ENCODE measurements at places on chromosomes 11 and 22. TPM values are rescaled to one million over a fixed set of nuclear protein-coding genes. Genes with fewer than 3 reads are reported as not detected.
A peak's percentile ranks its signal among the peaks of the same experiment; 100 is the strongest.

DNA sequence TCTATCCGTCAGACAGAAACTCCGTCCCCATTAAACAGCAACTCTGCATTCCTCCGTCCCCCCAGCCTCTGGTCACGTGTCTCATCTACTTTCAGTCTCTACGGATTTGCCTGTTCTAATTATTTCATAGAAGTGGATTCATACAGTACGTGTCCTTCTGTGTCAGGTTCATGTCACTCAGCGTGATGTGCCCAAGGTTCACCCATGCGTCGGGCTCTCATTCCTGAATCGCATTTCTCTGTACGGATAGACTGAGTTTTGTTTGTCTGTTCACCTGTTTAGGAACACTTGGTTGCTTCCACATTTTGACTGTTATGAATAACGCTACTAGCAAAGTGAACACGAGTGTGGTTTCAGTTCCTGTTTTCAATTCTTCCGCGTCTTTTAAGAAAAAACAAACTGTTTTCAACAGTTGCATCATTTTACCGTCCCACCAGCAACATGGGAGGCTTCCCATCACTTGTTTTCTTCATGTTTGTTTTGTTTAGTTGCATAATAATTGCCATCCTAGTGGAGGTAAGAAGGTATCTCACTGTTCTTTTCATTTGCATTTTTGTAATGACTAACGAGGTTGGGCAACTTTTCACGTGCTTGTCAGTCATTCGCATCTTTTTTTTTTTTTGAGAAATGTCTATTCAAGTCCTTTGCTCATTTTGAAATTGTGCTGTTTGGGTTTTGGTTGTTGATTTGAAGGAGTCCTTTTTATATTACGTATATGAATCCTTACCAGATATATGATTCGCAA lies 8.9 kb upstream of the NLRP6 start:
- peak; percentile 23 for DNase-seq
- H3K4me3 ChIP-seq: no peak overlapping the region
- peak overlapping the region; percentile 76 for H3K27ac ChIP-seq

- no peaks in the 10 kb centered on the region for H3K36me3 ChIP-seq
- no peak for DNase-seq
- no peak overlapping the region for H3K4me3 ChIP-seq
- H3K27ac ChIP-seq: no peak overlapping the region
- no peaks in the 10 kb centered on the region for H3K4me1 ChIP-seq
Observed at GRCh38 chr11:83222499-83222898, 29.0 kb downstream of the ANKRD42 start.

RIC3 gene
- 0.79 TPM for total RNA-seq

DNA sequence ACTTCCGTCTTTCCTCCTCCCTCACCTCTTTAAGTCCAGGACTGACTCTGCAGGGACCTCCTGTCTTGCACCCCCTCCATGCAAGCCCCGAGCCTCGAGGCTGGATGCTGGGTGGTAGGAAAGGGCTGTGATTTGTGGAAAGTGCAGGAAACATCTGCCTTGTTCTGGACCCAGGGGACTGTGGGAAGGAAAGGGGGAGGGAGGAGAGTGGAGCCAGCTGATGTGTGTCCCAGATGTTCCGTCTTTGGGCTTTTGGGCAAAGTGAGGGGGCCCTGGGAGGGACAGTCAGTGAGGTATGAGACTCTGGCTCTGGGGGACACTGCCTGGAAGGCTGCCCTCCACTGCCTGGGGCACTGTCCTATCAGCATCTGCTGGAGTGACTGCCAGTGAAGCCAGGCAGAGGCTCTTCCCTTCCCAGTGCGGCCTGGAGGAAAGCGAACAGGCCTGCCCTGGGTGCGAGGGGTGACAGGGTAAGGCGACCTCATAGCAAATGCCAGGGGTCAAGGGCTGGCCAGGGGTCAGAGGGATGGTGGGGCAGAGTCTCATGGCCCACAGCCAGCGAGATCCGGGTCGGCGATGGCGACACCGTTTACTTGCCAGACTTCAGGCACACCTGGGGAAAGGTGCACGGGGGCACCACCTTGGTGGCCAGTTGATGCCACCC lies 1.7 kb downstream of the MRGPRD start:
- no peaks in the 10 kb centered on the region for H3K27me3 ChIP-seq
- no peak overlapping the region for H3K27ac ChIP-seq
- DNase-seq: no peak
- no peaks in the 10 kb centered on the region for H3K4me1 ChIP-seq
- no peak overlapping the region for H3K4me3 ChIP-seq

- H3K4me3 ChIP-seq: no peak overlapping the region
- H3K27ac ChIP-seq: no peak overlapping the region
- no peaks in the 10 kb centered on the region for H3K27me3 ChIP-seq
Observed at GRCh38 chr11:107605061-107606006, 14.4 kb downstream of the ELMOD1 start.

DNA sequence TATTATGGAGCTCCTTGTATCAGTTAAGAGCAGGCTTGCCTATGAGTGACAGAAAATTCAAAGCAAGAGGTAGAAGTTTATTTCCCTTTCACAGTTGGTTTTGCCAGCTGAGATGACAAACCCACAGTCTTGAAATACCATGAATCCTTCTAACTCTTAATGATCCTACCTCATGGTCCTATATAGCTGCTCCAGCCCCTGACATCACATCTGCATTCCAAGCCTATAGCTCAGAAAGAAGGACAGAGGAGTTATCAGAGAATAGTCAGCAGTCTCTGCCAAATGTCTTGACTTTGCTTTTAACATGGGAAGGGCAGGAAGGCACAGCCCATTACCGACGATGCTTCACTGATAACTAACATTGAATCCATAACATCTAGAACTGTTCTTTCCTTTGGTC lies 76.2 kb downstream of the APIP start:
- H3K27ac ChIP-seq: no peak overlapping the region
- H3K27me3 ChIP-seq: no peaks in the 10 kb centered on the region
- no peaks in the 10 kb centered on the region for H3K4me1 ChIP-seq
- H3K4me3 ChIP-seq: no peak overlapping the region
- DNase-seq: no peak

- peak; percentile 70 for DNase-seq
- H3K27me3 ChIP-seq: no peaks in the 10 kb centered on the region
- no peaks in the 10 kb centered on the region for H3K36me3 ChIP-seq
- H3K27ac ChIP-seq: peak overlapping the region; percentile 19
- peaks cover 7% of the 10 kb centered on the region for H3K4me1 ChIP-seq
Observed at GRCh38 chr11:86571273-86571948, 101.0 kb downstream of the ME3 start.

GRCh38 chr11:12113294-12113693 lies 2.9 kb downstream of the MICAL2 start:
- no peaks in the 10 kb centered on the region for H3K36me3 ChIP-seq
- H3K27ac ChIP-seq: peak overlapping the region; percentile 13
- peaks cover 3% of the 10 kb centered on the region for H3K4me1 ChIP-seq

OR4A16 gene
- not detected for total RNA-seq

BIK gene
- total RNA-seq: 31.4 TPM

- H3K27ac ChIP-seq: no peak overlapping the region
- H3K36me3 ChIP-seq: no peaks in the 10 kb centered on the region
- no peaks in the 10 kb centered on the region for H3K4me1 ChIP-seq
- H3K27me3 ChIP-seq: no peaks in the 10 kb centered on the region
- no peak for DNase-seq
Observed at GRCh38 chr11:125333354-125334073, 162.6 kb downstream of the FEZ1 start.

TANGO2 gene
- 22.1 TPM for total RNA-seq

All from colonic mucosa (tissue), 4 donors.